Coronary artery (tissue), 2 donors: ENCODE measurements at places on chromosomes 6 and 20.

- no peak for DNase-seq
These were observed 83.8 kb upstream of the FOXO3 start for GRCh38 chr6:108476847-108477430.

GRCh38 chr20:3857405-3857804 lies 10.8 kb downstream of the MAVS start:
- DNase-seq, result no peak

GRCh38 chr6:47897247-47897646 lies 115.4 kb downstream of the OPN5 start:
- no peak for DNase-seq

- no peak for DNase-seq
These were observed 143.2 kb downstream of the MCHR2 start for GRCh38 chr6:99850841-99851240.

- DNase-seq, result no peak
These were observed 123.1 kb downstream of the RCAN2 start for GRCh38 chr6:46368169-46368536.
